Hematopoietic multipotent progenitor cell treated with erythropoietin and hydrocortisone succinate and interleukin-3 and kit ligand, for 8 days (in vitro differentiated cells): ENCODE measurements at places on chromosomes 1 and 21.

DNA sequence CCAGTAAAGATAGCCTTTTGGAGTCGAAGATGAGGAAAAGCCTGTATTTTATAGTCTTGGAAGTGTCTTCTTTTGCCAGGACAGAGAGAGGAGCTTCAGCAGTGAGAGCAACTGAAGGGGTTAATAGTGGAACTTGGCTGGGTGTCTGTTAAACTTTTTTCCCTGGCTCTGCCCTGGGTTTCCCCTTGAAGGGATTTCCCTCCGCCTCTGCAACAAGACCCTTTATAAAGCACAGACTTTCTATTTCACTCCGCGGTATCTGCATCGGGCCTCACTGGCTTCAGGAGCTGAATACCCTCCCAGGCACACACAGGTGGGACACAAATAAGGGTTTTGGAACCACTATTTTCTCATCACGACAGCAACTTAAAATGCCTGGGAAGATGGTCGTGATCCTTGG is at the start of gene VCAM1:
TSS of gene VCAM1 (plus strand) at position 253 of the 400 bp plus-strand sequence. CDS start at position 372, 119 bp downstream.
- no peak for DNase-seq

- DNase-seq = no peak
Measured at GRCh38 chr1:201294876-201295275, 11.6 kb downstream of the PKP1 start.

DNA sequence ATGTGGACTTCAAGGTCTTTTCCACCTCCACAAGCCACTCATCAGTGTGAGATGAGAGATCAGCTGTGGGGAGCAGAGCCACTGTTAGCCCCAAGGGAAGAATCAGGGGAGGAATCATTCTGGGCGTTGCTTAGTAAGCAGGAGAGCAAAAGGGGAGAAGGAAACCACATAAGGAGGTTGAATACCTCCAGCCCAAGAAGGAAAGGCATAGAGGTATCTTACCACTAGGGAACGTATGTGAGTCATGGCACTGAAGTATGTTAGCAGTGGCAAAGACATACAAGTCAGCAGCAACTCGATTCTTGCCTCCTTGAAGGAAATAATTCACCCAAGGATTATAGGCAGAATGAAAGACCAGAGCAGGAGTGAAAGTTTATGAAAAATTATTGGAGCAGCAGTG is 31.6 kb upstream of the SLC5A9 start:
- DNase-seq = no peak

DNA sequence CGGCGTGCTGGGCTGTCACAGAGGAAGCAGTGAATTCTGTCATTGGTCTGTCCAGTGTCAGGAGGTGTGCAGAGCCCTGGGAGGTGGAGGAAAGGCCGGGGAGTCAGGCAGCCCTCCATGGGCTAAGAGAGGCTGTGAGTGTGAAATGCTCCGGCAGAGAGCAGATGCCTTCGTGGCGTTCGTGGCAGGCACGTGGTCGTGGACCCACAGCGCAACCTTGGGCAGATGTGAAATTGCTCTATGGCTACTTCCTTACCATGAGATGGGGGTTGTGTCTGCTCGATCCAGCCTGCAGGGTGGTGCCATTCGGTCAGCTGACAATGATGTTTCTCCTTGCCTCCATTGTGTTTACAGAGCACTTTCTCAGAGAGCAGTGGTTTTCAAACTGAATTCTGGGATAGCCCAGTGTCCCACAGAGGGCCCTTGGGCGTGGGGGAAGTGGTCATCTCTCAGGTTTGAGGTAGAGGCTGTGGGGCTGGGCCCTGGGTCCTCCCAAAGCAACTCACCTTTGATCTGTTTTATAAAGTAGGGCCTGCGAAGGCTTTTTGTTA is 27.9 kb downstream of the TNFRSF1B start:
- no peak for DNase-seq

- DNase-seq = no peak
Measured at GRCh38 chr1:119314001-119314796, 54.4 kb upstream of the HAO2 start.

DNA sequence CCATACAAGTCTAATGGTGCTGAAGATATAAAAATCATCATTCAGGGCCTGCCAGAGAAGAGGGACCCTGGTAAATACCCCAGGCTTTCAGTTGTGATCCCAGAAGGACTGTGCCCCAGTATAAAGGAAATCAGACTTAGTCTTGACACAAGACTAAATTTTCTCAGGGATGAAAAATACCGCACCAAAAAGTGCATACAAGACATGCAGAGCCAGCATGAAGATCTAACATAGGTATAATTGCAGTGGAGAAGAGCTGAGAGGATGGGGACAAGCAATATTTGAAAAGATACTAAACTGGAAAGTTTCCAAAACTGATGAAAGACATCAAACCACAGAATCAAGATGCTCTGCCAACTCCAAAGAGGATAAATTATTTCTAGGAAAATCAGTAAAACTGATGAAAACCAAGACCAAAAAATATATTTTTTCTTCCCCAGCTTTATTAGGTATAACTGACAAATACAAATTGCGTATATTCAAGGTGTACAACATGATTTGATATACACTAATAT is 17.7 kb upstream of the SIM2 start:
- DNase-seq = no peak
